Activated T-helper 1 cell treated with anti-CD3 and anti-CD28 coated beads, Interleukin-2, amount 50 U/mL, for 16 hours (primary cell): ENCODE measurements at places on chromosomes 3 and 15.

GRCh38 chr3:124845406-124845805 is 41.8 kb downstream of the ITGB5 start:
- DNase-seq: no peak

GRCh38 chr15:41940441-41940857 is 31.9 kb downstream of the EHD4 start:
- DNase-seq: peak; percentile 25

- no peak for DNase-seq
Measured at GRCh38 chr3:159733194-159733860, 255.3 kb upstream of the IL12A start.

- DNase-seq: no peak
Measured at GRCh38 chr3:110494093-110494490, 577.5 kb upstream of the NECTIN3 start.

GRCh38 chr15:101141926-101142527 is 109.8 kb downstream of the CHSY1 start:
- DNase-seq: no peak

GRCh38 chr15:34855893-34856292 is 60.5 kb upstream of the ACTC1 start:
- DNase-seq: no peak

DNA sequence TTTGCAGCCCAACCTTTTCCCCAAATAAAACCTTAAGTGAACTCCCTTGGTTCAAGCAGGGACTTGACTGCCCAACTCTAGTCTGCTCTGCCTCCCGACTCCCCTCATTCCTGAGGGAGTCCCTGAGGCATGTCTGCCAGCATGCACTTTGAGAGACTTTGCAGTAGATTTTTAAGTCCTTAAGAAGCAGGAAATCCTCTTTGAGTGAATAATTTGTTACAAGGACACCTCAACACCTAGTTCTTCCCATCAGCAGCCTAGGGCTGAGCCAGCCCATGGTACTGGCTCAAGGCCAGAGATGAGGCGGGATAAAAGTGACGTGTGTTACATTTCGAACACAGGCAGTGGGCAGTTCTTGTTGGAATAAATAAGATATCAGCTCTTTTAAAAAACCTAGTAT is 204.3 kb upstream of the SLC2A2 start:
- DNase-seq: no peak

DNA sequence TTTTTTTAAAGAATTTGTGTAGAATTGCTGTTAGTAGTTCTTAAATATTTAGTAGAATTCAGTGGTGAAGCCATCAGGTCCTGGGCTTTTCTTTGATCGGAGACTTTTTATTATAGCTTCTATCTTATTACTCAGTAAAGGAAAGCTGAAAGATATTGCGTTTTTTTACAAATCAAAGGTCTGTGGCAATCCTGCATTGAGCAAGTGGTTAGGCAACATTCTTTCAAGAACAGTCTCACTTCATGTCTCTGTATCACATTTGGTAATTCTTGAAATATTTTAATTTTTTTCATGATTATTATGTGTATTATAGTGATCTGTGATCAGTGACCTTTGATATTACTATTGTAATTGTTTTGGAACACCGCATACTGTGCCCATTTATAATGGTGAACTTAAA is 140.8 kb downstream of the UNC13C start:
- DNase-seq: no peak

DNA sequence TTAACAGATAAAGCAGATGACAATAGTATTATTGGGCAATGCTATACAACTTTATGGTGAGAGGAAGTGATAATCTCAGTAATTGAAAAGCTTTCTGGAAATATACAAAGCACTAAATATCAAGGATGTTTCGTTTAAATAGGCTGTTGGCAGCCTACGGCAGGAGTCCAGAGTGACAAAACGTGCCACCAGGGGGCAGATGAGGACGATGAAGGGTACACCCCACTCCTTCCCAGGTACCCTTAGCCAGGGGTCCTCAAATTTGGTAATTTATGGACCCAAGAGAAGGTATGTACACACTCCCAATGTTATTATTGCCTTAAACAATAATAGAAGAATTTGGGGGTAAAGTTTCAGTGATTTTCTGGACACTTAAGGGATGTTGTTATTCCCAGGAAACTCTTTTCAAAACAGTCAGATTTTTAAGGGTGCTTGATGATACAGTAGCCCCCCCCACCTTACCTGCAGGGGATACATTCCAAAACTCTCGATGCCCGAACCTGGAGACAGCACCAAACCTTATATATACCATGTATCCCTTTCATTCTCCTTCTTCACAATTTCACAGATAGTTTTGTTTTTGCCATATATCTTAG is 1.4 kb upstream of the MAGEL2 start:
- DNase-seq: no peak

- DNase-seq: no peak
Measured at GRCh38 chr3:129645286-129645685, 38.8 kb upstream of the PLXND1 start.

- no peak for DNase-seq
Measured at GRCh38 chr3:49415931-49416601, 3.8 kb downstream of the TCTA start.

- no peak for DNase-seq
Measured at GRCh38 chr3:55440104-55440708, 46.9 kb downstream of the WNT5A start.

DNA sequence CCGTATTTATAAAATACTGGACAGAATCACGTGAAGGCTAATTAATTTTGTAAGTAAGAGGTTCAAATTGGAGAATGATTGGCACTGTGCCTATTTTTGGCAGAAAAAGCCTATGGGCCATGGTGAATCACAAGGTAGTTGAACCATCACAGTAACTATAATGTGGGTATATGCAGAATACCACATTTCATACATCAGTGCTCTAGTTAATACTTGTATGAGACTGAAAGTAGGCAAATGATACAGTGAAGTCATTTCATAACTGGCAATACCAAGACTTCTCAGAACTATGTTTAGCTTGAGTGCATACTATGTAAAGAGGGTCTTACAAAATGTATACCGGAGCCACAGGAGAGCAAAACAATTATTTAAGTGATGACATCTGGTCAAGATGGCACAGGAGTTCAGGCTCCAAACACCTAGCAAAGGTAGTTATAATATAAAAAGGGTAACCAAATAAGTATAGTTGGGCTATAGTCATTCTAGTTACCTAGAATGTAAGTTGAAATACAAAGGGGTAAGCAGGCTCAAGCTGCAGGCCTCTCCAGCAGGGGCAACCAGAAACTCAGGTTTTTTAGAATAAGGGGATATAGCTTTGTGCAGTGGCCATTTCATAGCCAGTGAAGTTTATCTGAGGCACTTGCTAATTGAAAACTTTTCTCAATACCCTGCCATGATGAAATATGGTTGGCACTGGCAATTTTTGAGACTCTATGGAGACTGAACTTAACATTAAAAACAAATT is 19.1 kb downstream of the GPR160 start:
- no peak for DNase-seq

- no peak for DNase-seq
Measured at GRCh38 chr3:117550766-117551165, 841.2 kb downstream of the TUSC7 start.

- DNase-seq: no peak
Measured at GRCh38 chr15:93241696-93242585, 152.9 kb upstream of the RGMA start.

DNA sequence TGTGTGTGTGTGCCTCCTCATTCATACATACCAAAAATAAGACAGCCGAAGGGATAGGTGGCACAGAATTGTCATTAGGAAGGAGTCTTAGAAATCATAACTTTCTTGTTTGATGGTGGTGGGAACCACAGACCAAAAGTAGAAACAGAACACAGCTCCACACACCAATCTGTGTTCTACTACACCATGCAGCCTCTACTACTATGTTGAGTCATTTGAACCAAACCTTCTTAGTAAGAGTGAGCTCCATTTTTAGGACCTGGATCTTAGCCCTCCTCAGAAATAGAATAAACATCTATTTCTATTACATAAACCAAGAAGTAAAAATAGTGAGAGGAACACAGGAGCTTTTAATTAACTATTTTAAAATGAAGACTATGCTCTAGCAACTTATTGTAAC is 27.9 kb upstream of the PLCH1 start:
- no peak for DNase-seq

GRCh38 chr15:59998950-59999611 is 5.0 kb upstream of the FOXB1 start:
- DNase-seq: no peak

- DNase-seq: no peak
Measured at GRCh38 chr3:172061724-172062184, 22.4 kb downstream of the FNDC3B start.

GRCh38 chr15:69454953-69455352 is 2.3 kb downstream of the RPLP1 start:
- DNase-seq: no peak

DNA sequence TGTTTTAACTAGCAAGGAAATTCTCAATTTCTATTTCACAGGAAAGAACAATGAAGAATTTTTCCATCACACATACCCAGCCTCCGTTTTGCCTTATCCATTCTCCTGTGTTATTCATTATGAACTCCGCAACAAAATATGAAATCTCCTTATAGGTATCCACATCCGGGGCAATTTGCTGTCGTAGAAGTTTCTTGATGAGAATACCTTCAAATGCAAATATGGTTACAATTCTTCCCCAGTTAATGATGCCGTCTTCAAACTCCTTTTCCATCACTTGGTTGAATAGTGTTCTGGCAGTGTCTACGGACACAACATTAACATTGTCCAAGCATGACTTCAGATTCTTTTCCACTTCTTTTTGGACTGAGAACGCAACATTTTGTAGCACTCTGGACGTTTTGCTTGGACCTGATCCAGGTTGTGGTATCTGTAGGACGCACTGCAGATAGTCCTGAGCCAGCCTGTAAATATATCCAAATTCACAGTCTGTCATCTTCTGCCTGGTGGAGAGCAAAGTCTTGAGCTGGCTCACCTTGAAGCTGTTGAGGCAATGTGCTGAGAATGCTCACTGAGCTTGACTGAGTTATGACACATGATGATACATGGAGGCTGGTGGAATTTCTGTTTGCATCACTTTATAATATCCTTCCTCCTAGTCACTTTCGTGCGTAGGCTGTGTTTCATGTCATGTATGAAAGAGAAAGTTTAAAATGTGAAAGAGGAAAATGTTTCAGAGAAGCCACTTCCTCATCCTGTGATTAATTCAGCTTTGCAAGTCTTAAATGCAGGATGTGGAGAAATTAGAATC is at the start of gene BCL2A1:
Gene BCL2A1, minus strand, starts transcription at position 573 of the 811 bp plus-strand sequence. Its CDS starts 77 bp downstream, at position 496.
- no peak for DNase-seq
